ENCODE measurements at places on chromosomes 7 and 10.

GRCh38 chr7:132162556-132163144 lies 413.6 kb downstream of the PLXNA4 start:
- DNase-seq = no peak

- DNase-seq = no peak
These were observed 196.2 kb upstream of the AGK start for GRCh38 chr7:141355032-141355431.

DNA sequence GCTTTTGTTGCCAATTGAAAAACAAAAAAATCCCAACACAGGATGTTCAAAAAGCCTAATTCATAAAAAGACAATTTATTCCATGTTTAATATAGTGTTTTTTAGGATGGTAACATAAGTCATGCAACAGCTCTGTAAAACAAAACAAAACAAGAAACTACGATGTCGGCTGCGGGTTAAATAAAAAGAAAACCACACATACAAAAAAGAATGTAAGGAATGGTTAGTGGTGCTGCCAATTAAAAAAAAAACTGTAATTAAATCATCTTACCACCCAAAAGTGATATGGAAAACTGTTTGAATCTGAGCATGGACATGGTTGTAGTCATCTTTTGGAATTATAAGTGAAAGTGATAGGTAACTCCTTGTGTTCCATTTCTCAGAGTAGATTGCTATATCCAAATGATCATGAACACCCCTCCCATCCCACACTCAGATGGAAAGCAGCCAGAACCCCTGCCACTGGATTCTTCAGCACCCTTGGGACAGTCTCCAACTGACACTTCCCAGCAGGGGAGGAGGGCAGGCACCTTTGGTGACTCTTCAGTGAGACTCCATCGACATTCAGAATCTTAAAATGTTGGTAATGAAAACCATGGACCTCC lies 14.3 kb upstream of the DAGLB start:
- DNase-seq = no peak

GRCh38 chr10:26799342-26799741 lies 61.4 kb downstream of the ABI1 start:
- no peak for DNase-seq

- DNase-seq = no peak
These were observed 14.8 kb downstream of the USP54 start for GRCh38 chr10:73576178-73576889.

- no peak for DNase-seq
These were observed 92.4 kb upstream of the JCAD start for GRCh38 chr10:30151581-30152389.

DNA sequence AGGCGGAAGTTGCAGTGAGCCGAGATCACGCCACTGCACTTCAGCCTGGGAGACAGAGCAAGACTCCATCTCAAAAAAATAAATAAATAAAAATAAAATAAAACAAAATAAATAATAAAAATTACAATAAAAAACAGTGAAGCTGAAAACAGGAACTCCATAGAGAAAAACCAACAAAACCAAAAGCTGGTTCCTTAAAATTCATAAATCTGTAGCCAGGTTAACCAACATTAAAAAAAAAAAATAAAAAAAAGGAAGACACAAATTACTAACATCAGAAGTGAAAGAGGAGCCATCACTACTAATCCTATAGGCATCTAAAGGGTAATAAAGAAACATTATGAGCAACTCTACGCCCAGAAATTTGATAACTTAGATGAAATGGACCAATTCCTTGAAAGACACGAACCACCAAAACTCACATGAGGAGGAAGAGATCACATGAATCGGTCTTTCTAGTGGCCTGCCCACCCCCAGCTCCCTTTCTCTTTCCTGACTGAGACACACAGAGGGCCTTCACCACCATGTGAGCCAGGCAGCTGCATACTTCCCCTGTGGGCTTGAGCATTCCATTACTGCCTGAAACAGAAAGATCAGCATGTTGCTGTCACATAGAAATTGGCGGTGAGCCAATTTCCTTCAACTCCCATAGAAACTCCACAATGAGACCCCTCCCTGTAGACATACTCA lies 208.7 kb downstream of the MAD1L1 start:
- DNase-seq = no peak

- no peak for DNase-seq
These were observed 8.3 kb downstream of the EN2 start for GRCh38 chr7:155466142-155466813.

- DNase-seq = no peak
These were observed 58.9 kb upstream of the NCAPG2 start for GRCh38 chr7:158763454-158764033.

DNA sequence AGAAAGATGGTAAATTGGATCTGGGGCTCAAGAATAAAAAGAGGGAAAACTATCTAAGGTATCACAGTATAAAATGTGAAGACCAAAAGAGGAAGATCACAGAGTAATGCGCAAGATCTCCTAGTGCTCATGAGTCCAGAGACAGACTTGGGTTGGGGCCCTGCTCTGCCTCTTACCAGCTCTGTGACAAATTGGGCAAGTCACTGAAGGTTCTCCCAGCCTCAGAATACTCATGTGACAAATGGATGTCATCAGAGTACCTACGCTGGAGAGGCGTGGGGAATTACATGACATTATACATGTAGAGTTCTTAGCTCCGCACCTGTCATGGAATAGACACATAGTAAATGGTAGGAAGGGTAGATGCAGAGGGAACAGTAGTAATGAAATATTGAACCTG lies 124.4 kb downstream of the DOCK4 start:
- DNase-seq = no peak

DNA sequence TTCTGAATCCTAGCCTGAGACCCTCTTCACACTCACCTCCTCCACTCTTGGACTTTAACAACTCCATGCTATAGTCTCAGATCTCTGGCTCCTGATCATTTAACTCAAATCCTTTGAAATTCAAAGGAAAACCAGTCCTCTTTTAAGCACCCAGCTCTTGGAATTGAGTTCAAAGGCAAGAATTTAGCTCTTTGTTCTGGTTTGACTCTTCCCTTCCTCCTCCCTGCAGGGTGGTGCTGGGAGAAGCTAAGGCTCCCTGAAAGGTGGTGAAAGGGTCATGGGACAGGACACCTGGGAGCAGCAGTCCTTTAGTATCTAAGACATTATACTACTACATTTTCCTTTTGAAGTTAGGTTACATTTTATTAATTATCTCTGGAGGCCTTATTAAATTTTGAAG lies 259.4 kb downstream of the CCSER2 start:
- DNase-seq = no peak

GRCh38 chr7:29071203-29071874 lies 75.0 kb downstream of the CPVL start:
- DNase-seq = no peak

DNA sequence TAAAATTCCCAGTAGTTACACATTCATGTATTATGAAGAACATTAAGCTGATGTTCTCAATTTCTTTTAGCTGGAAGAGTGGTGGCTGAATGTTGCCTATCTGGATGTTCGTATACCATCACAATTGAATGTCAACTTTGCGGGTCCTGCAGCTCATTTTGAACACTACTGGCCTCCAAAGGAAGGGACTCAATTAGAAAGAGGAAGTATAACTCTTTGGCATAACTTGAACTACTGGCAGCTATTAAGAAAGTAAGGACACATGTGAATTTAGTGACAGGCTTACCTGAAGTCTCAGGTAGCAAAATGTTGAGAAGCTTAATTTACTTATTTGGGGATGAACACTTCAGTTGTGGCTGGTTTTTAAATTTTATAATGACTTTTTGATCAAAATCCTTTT lies 15.9 kb downstream of the CROT start:
- no peak for DNase-seq

- no peak for DNase-seq
These were observed 38.6 kb upstream of the ACSL5 start for GRCh38 chr10:112335111-112335867.

DNA sequence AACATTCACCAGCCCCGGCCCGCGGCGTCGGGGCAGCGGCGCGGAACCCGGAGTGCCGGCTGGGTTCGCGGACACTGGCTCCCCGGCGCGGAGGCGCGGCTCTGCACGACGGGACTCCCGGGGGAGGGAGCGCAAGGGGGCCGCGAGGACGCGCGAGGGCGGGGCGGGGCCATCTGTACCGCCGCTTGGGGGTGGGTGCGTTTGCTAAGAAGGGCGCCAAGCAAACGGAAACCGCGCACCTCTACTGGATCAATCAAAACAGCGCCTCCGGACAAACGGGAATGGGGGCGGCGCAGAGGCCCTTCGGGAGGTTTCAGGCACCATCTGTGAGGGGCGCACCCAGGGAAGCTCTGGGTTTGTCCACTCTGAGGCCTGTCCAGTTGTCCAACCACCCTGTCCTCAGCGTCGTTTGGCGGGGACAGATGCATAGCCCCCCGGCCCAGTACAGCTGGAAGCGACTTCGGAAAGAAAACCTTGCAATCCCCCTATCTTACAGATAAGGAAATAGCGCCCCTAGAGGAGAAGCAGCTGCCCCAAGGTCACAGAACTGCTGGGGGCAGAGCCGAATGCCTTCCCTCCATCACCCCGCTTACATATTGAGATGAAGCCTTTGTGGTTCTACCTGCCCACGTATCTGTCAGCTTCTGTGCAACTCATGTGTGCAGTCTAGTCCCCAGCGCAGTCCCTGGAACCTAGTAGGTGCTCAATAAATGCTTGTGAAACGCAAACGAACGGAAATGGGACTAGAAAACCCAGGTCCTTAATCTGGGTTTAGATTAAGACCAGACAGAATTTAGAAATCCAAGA lies 10.7 kb upstream of the SLIT1 start:
- DNase-seq = peak; percentile 48

DNA sequence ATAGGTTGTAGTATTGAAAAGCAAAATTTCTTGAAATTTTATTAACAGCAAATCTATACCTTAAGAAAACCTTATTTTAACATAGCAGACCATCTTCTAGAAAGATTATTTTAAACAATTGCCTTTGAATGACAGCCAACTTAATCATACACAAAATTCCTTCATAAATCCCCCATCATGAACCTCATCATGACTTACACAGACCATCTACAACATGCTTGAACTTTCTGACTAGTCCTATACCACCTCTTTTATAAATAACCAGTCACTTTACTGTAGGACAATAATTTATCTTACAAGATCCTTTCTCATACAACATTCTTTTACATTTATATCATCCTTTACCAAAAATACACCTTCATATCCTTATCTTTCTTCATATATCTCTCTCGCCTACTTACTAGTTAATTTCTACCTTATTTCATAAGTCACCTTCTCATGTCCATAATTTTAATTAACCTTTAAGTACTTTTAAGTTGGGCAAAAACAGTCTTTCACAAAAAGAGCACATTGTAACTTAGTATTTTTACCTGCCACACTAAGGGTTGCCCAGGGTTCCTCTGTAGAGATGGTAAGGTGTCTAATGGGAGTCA lies 16.6 kb upstream of the PTN start:
- no peak for DNase-seq

DNA sequence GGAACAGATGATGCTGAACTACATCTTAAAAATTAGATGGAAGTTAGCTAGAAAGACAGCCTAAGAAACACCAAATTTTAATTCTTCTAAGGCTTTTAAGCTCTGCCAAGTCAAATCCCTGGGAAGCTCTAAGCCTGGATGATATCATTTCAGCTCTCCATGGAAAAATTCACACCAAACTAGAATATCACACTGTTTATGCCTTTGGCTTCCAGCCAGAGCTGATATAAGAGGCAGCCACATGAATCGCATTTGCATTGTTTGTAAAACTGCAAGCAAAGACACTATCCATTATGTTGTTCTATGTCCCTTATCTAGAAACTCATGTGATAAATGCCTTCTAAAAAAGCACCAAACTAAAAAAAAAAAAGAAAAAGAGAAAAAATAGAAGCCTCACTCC lies 430.4 kb downstream of the GRID1 start:
- DNase-seq = no peak

GRCh38 chr7:49398236-49398635 lies 375.2 kb upstream of the VWC2 start:
- DNase-seq = no peak

- no peak for DNase-seq
These were observed 51.0 kb upstream of the OSBPL3 start for GRCh38 chr7:25031007-25031406.

GRCh38 chr10:123717336-123717735 lies 51.2 kb downstream of the GPR26 start:
- DNase-seq = no peak

GRCh38 chr7:50678586-50678985 lies 104.1 kb downstream of the GRB10 start:
- no peak for DNase-seq

GRCh38 chr10:62625484-62625883 lies 179.0 kb upstream of the ADO start:
- DNase-seq = no peak

- no peak for DNase-seq
These were observed 134.2 kb upstream of the GJD4 start for GRCh38 chr10:35470925-35471315.

GRCh38 chr10:13066527-13066926 lies 33.4 kb upstream of the OPTN start:
- DNase-seq = no peak

DNA sequence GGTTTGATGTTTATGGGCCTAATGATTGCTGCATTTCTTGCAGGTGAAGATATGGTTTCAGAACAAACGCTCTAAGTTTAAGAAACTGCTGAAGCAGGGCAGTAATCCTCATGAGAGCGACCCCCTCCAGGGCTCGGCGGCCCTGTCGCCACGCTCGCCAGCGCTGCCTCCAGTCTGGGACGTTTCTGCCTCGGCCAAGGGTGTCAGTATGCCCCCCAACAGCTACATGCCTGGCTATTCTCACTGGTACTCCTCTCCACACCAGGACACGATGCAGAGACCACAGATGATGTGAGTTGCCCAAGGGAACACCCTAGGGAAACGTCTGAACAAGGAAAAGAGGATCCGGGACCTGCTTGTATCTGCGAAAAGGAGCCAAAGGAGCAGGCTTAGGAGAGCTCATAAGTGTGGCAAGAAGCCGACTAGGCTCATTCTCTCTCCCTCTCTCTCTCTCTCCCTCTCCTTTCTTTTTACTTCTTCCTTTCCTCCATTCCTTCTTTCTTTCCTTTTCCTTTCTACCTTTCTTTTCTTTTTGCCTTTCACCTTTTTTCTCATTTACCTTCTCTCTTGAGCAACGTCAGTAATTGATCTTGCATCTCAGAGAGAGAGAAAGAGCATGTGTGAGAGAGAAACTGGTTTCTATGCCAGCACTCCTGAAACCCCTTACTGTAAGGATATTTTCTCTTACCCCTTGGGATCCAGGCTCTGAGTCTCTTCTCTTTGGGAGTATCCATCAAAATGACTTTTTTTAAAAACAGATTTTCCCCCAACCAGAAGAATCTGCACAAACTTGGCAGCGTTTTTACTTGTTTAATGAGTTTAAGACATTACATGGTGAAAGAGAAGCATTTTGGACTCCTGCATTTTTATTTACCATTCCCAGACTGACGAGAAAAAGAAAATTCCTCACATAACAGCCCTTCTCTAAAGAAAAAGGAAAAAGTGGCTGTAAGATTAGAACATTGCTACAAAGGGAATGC lies 4.7 kb downstream of the DLX6 start:
- DNase-seq = no peak

Data from stimulated activated naive CD4-positive, alpha-beta T cell (primary cell).